Renal pelvis (tissue), 12 donors: ENCODE measurements at places on chromosomes 3 and 15. TPM values are rescaled to one million over a fixed set of nuclear protein-coding genes. Genes with fewer than 3 reads are reported as not detected.

Gene GP5
- polyA plus RNA-seq = 0.71 TPM

GRCh38 chr3:161295325-161295724, 74.2 kb downstream of the NMD3 start:
- no peak for DNase-seq

GRCh38 chr3:155015776-155016436, 64.2 kb upstream of the MME start:
- no peak for DNase-seq

DNA sequence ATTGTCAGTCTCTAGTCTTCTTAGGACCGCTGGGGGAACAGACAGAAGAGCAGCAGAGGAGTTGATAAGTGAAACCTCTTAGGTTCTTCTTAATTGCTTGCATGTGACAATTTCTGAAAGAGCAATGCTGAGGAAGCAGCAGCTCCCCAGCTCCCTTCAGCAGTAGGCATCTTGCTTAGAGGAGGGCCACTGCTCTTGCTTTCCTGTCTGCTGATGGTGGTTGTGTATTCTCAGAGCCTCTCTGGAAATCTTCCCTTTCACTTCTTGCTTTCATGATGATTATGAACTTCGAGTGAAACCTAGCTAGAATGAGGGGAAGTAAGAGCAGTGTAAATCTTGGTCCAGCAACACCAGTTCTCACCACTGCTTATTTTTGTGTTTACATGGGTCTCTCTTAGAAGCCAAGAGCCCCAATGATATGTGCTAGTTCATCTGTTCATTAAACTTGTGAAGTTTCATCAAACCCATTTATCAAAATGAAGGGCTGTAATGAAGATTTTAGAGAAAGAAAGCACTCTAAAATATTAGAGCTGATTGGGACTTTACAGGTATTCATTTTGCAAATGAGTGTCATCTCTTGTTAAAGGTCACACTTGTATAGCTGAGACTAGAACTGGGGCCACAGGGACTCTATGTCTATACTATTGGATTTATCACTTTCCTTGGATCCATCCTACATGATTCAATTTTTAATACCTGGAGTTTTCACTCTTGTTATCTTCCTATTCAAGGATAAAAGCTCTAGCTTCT, 246.7 kb downstream of the LPP start:
- no peak for DNase-seq

Gene ZIC1
- not detected for polyA plus RNA-seq

DNA sequence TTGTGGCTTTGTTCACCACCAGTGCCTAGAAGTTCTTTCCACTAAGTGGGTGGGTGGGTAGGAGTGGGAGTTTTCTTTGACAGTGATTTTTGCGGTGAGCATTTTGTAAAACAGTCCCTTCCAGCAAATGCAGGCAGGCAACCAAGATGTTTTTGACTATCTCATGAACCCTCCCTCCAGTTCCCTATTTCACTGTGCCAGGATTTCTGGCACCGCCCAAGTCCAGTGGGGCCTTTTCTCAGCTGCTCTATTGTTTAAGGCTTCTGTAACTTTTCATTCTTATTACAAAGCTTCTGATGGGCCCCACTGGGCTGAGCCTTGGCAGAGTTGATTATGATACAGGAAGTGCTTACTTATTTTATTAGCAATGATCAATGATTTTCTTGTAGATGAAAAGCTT, 236.0 kb downstream of the EDEM1 start:
- no peak for DNase-seq

GRCh38 chr15:48996276-48996675, 32.6 kb upstream of the SHC4 start:
- no peak for DNase-seq

DNA sequence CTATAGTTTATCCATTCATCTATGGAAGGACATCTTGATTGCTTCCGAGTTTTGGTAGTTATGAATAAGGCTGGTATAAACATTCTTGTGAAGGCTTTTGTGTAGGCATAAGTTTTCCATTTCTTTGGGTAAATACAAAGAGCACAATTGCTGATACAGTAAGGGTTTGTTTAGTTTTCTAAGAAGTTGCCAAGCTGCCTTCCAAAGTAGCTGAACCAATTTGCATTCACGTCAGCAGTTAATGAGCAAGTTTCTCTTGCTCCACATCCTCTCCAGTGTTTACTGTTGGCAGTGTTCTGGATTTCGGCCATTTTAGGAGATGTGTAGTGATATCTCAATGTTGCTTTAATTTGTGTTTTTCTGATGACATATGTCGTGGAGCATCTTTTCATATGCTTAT, 34.2 kb downstream of the GABRA5 start:
- no peak for DNase-seq

- DNase-seq = no peak
Observed at GRCh38 chr3:177441276-177441812, 244.1 kb upstream of the TBL1XR1 start.

- DNase-seq = no peak
Observed at GRCh38 chr3:106030627-106030963, 161.8 kb upstream of the CBLB start.

GRCh38 chr3:14133876-14134275, 9.0 kb downstream of the TMEM43 start:
- DNase-seq = no peak

GRCh38 chr3:194128202-194128918, 7.6 kb upstream of the HES1 start:
- DNase-seq = no peak

GRCh38 chr15:75729326-75730069, 16.9 kb upstream of the CSPG4 start:
- DNase-seq = no peak

- DNase-seq = no peak
Observed at GRCh38 chr3:118128886-118129285, 905.8 kb downstream of the IGSF11 start.

Gene GOLGA8T
- polyA plus RNA-seq = not detected
